ENCODE measurements at places on chromosomes 4 and X. TPM values are rescaled to one million over a fixed set of nuclear protein-coding genes. Genes with fewer than 3 reads are reported as not detected.

DNA sequence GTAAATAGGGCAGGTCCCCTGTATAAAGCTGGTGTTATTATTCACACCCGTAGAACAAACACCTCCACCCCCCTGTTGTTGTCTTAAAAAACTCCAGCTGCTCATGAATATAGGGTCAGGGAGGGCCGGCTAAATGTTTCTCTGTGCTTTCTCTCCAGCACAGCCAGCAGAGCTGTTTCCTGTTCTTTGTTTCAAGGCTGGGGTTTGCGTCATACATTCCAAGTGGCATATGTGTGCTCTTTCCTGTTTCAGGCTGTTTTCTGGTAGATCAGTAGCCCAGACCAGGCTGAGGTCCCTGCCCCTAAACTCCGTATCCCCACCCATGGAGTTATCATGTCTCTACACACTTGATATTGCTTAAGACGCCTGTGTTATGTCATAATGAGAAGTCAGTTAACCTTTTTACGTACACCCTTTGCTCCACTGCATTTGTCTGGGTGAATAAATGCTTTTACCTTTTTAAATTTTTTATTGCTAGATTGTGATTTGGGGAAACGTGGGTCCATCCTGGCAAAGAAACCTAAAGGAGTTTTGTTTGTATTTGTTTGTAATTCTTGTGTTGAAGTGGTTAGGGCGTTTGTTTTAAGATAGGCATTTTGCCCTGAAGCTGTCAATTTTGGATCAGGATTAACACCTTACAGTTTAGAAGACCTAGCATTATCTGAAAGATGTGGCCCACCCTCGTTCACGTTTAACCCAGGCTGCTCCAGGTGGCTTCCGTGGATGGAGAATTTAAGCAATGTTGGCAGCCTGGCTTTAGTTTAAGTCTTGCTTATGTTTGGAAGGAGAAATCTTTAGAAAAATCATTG, 3.3 kb downstream of the KLF3 start:
- DNase-seq, result peak; percentile 94

DNA sequence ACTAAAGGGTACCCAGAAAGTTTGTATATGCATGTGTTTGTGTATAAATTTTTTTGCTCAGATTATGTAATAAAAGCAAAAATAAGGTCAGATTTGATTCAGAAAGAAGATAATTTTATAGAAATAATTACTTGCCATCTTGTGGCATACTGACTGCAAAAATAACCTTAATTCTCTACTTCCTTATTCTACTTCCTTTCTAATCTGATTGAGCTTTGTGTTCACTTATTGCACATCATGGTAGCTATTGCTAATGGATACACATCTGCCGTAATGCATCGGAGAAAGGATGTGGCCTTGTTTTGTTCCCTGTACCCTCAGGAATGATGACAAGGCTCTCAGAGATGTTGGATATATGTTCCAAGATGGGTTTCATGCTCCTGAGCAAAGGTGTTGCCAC, 10.5 kb upstream of the GNPDA2 start:
- DNase-seq, result no peak

- no peak for DNase-seq
Observed at GRCh38 chr4:84879651-84880200, 86.8 kb downstream of the WDFY3 start.

DNA sequence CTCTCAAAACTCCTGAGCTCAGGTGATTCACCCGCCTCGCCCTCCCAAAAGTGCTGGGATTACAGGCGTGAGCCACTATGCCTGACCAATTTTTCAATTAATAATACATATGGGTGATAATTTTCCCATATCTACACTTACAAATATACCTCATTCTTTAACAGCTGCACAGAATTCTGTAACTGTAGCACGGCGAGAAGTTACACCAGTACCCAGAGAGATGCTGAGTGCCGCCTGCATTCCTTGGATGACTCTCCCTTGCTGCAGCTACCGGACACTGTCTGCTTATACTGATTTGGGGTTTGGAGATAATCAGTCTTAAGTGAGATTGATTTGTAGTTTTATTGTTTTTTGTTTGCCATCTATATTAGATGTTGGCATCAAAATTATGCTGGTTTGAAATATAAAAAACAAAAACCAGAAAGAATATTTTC, 5.8 kb downstream of the TIFA start:
- no peak for DNase-seq

- DNase-seq, result no peak
Observed at GRCh38 chrX:18491587-18492340, 66.4 kb downstream of the CDKL5 start.

DNA sequence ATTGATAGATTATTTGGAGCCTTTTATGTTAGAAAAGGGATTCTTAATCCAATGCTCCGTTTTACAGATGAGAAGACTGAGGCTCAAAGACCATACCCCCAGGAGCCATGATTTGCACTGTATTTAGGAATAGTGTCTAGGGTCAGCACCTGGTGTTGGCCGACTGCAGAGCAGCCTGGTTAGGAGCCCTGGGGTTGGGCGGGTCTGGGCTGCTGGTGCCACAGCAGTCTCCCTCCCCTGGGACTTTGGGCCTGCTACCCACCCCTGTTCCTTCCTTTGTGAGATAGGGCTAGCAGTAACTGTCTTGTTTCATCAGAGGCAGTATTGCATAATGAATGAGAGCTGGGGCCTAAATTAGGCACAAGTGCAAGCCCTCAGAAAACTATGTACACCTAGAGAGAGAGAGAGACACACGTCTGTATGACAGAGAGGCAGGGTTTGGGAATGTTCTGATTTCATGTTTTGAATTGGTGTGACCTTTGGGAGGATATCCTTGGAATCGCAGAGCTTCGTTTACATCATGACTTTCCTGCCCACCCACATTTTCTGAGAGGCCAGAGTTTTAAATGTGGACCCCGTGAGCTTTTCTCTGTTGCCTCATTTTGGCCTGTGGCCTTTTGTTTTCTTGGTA, 111.7 kb downstream of the PTTG2 start:
- DNase-seq, result no peak

DNA sequence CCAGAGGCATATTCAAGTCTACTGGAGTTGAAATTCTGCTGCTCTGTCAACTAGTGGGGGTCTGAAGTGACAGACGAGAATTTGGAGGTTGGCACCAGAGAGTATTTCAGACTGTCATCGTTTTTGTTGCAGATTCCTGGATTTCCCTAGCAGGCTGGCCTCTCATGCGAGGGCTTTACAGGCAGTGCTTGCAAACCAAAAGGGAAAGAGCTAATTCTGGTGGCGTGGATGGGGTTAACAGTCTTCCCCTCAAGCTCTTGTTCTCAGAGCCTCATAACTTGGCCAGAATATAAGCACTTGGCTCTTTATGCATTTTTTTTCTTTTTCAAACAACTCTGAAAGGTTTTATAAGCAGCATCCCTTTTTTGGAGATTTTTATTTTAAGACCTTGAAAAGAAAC, at the start of gene SPARCL1:
Gene SPARCL1 (minus strand): TSS at position 190 of the 400 bp plus-strand sequence. CDS start 29,802 bp downstream, outside the sequence.
- DNase-seq, result peak; percentile 89

GRCh38 chr4:48831532-48832030, 693 bp downstream of the OCIAD1 start:
- no peak for DNase-seq

- peak; percentile 39 for DNase-seq
Observed at GRCh38 chr4:74262522-74262921, 45.7 kb upstream of the EPGN start.

GRCh38 chr4:1855333-1856070, 454 bp downstream of the LETM1 start:
- DNase-seq, result no peak

- DNase-seq, result no peak
Observed at GRCh38 chrX:104679175-104679574, 113.2 kb downstream of the IL1RAPL2 start.

DNA sequence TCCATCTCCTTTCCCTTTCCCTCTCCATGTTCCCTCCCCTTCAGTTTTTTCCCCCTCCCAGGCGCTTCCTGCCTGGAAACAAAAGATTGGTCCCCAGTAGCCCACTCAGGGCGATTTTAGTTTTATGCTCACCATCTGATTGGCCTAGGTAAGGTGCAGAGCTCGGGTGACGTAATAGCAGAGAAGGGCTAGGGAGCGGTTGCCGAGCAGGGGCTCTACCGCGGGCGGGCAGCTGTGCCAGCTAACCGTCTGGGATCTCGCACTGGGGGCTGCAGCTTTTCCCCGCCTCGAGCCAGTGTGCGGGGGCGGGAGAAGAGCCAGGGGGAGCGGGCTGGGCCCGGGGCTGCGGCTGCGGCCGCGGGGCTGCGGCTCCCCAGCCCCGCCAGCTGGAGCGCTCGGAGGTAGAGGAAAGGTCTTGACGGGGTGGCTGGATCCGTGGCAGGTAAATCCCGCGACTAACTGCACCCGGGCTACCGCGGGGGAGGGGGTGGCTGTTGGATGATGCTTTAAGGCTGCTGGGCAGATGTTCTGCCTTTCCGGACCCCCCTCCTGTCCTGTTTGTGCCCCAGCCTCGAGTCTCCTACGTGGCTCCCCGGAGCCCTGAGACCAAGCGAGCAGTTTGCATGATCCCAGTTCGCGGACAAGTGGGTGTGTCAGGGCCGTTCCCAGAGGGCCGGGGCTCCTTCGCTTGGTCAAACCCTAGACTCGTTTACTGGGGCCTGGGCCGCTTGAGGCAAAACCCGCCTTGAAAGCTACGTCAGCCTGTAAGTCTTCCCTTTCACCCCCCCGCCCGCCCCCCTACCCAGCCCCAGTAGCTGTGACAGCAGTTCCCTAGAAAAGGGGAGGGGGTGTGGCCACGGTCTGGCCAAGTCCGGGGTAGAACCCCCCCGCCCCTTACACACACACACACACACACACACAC, at the start of gene PAK3:
Gene PAK3 (plus strand): TSS at position 218 of the 922 bp plus-strand sequence. CDS start 26,913 bp downstream, outside the sequence.
- peak; percentile 76 for DNase-seq

DNA sequence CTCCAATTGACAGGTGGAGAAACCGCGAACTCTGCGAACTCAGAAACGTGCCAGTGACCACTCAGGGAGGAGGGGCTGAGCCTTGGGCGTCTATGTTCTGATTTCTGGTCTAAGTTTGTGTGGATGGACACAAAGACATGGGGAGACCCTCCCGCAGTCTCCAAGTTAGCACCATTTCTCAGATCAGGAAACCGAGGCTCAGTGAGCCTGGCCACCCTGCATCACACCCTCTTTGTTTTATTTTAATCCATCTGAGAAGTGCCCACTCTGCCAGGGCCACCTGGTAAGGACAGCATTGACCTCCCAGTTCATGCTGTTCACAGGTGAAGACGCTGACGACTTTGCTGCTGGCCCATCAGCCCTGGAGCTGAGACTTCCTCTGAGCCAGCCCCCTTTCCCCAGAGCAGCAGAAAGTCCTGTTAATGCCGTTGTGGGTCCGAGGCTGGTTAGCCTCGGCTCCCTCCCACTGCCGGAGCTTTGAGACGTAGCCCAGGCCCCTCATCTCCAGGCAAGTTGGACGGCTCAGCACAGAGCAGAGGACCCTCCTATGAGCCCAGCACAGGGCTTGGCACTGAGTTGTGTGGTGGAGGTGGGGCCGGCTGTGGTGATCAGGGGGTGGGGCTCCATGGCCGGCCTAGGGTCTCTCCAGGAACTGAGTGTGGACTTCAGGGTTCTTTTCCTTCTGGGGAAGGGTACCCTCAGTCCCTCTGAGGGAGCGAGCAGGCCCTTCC, 43.7 kb downstream of the PSAPL1 start:
- DNase-seq, result no peak

Gene BMP3
- 23.5 TPM for total RNA-seq

Gene USO1
- 81.6 TPM for total RNA-seq

Gene SMR3B
- total RNA-seq, result not detected

Gene BGN
- total RNA-seq, result 40.2 TPM

Gene MAOA
- 34.0 TPM for total RNA-seq

Gene CDKN2AIP
- total RNA-seq, result 17.1 TPM

Gene KLHL13
- 61.4 TPM for total RNA-seq

Gene ALPK1
- 14.9 TPM for total RNA-seq

Gene PITX2
- 0.79 TPM for total RNA-seq

Gene TRIM61
- 3.6 TPM for total RNA-seq

Gene PIGA
- total RNA-seq, result 18.9 TPM

Gene EXOC1L
- 0.59 TPM for total RNA-seq

Gene CXorf65
- total RNA-seq, result not detected

Gene SSX2
- total RNA-seq, result not detected

Measured in spinal cord (tissue), 10 donors.